ENCODE measurements at places on chromosomes 7 and 10. TPM values are rescaled to one million over a fixed set of nuclear protein-coding genes. Genes with fewer than 3 reads are reported as not detected.

PLEKHA1 gene
- 34.8 TPM for total RNA-seq

SPDYE2B gene
- total RNA-seq: not detected

AKR1C4 gene
- not detected for total RNA-seq

NEUROD6 gene
- not detected for total RNA-seq

TEX47 gene
- not detected for total RNA-seq

HOGA1 gene
- total RNA-seq: 0.49 TPM

ENKUR gene
- total RNA-seq: 0.48 TPM

EPO gene
- total RNA-seq: not detected

PIK3AP1 gene
- total RNA-seq: 12.4 TPM

CYP2C9 gene
- 3.1 TPM for total RNA-seq

OLAH gene
- total RNA-seq: not detected

DGKI gene
- total RNA-seq: 0.67 TPM

MTURN gene
- 10.8 TPM for total RNA-seq

GDF10 gene
- total RNA-seq: 0.37 TPM

ZNF503 gene
- total RNA-seq: 3.6 TPM

AMZ1 gene
- total RNA-seq: 0.08 TPM

CYCS gene
- 371 TPM for total RNA-seq

COL17A1 gene
- 115 TPM for total RNA-seq

ANKRD16 gene
- 8.1 TPM for total RNA-seq

GAD2 gene
- total RNA-seq: not detected

CYP17A1 gene
- total RNA-seq: 7.7 TPM

FAM131B gene
- total RNA-seq: 0.40 TPM

CUL1 gene
- total RNA-seq: 36.2 TPM

NAT16 gene
- not detected for total RNA-seq

CCDC71L gene
- total RNA-seq: 21.3 TPM

GCK gene
- total RNA-seq: 0.19 TPM

FEZF1 gene
- not detected for total RNA-seq
